ENCODE measurements at places on chromosomes 13 and 19.

DNA sequence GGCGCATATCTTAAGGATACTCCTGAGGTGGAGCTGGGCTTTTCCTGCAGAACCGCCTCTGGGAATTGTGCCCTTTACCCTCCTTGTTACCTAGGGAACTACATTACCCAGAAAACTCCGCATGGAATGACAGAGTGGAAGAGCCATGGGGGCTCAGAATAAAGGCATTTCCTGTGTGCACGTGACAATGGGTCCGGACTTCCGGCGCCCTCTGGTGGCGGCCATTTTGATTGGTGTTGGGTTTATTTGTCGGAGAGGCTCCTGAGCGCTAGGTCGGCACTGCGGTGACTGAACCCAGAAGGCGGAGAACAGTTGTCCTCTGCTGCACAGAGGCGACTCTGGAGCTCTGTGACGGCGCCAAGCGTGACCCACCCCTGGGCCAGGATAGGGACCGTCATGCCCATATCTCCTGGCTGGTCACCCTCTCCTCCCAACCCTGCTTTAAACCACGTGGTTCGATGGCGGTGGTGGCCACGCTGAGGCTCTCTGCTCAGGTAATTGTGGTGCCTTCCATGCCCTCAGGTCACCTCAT is at the start of gene ZNF587B:
TSS of gene ZNF587B (plus strand) at position 229 of the 532 bp plus-strand sequence. CDS start at position 459, 230 bp downstream.
- DNase-seq: peak; percentile 81

DNA sequence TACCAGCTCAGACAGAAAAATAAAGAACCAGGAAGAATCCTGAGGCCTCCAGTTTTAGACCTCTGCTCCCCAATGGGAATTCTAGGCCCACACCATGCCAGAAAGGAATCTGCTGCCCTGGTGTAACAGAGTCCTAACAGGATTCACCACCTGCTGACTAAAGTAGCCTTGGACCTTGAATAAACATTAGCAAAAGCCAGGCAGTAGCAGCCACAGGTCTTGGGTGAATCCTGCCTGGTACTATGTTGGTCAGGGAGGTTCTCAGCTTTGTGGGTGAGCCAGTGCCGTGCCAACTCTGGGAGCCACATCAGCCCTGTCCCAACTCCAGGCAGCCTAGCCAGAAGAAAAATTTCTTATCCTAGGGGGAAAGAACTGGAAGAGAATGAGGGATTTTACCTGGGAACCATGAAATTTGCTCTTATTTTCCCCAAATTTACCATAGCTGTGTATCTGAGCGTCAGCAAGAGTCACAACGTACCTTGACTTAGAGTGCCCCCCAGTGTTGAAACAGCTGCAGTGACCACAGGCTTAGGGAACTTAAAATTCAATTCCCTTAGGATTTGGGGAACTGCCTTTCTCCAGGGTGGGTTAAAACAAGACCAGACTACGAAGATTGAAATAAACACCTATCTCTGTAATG is 1895.6 kb upstream of the PRR20A start:
- no peak for DNase-seq

DNA sequence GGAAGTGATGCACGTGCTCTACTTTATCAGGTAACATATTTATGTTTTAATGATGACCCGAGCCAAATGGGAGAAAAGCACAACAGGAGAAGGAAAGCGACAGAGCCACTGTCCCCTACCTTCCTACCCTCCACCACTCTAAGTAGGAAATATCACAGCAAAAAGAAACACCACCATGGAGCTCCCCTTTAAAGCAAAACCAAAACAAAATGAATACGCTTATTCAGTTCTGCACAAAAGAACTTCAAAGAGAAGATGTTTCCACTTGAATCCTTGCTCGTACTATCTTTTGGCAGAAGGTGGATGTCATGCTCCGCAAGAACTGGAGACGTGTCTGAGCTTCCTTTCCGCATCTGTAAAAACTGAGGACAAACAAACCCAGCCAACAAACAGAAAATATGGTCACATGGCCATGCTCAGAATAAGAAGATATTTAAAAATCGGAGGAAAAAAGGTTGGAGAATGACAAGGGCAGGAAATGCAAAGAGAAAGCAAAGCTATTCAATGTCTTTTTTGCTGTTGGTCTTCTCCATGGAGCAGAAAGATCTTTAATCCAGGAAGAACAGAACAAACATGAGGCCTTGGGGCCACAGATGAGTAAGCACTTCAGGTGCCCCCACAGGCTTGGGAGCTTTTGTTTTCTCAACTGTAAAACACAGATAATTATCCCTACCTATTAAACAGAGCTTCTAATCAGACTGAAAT is 19.5 kb downstream of the N4BP2L1 start:
- DNase-seq: no peak

DNA sequence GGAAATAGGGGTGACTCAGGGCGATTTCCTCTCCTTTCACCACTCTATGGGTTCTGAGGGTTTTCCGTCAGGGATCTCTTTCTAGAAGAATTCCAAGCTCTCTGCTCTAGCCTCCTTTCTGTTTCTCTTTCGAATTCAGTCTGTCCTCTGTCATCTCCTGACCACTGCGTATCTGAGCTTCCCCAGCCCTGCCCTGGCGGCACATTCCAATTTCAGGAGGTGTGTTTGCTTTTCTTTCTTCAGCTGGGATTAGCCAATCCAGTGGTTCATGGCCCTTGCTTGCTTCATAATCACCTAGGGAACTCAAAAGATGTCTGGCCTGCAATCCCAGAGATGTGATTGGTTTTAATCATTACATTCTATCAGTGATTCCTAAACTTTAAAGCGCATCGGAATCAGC is 9.4 kb downstream of the IFNL2 start:
- DNase-seq: no peak

- no peak for DNase-seq
These were observed 237.8 kb downstream of the TUBA3C start for GRCh38 chr13:18943721-18944391.
